ENCODE measurements at places on chromosomes 5 and 9.

DNA sequence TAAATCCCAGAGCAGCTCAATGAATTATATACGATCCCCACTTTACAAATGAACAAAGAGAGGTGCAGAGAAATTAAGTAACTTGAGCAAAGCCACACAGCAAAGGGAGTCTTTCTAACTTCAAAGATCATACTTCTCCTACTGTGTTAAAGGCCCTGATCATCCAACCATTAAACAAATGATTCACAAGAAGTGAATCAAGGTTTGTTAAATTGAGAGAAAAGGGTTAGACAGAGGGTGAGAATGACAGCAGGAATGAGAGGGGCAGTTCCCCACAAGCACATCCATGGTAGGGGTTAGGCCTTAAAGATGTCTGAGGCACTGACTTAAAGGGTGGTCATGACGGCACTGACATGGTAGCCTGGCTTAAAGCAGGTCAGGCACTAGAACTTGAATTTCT is 10.7 kb downstream of the IDNK start:
- DNase-seq, result no peak

- no peak for DNase-seq
Observed at GRCh38 chr9:76799473-76799872, 35.2 kb downstream of the PCA3 start.

DNA sequence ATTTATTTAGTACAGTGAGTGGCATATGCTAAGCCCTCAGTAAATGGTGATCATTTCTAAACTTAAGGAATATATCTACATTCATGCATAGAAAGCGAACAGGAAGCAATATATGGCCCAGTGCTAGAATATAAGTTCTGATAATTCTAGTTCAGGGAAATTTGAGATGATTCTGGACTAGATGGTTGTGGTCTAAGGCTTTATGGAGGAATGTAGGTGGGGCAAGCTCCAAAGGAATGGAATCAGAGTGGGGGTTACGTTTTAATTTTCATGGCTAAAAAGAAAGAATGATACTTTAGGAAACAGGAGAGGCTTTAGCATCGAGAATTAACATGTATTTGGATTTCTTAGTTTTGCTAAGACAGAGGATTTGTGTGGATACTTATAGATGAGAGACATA is 56.1 kb downstream of the MTREX start:
- DNase-seq, result no peak

DNA sequence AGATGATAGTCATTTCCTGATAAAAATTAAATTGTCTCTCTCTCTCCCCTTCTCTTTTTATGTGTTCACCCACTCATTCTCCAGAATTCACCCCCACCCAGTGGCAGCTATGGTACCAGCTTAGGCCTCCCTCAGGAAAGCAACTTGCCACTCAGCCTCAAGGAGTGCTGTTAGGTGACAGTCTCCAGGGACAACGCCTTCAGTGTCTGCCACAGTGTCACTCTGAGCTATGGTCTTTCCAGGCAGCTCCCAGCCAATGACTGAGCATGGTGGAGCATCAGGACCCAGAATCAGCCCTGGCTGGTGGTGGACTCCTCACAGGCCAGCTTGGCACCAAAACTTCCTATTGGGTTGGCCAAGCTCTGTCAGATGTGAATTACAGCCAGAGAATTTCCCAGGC is 140.9 kb upstream of the PIK3R1 start:
- no peak for DNase-seq

- DNase-seq, result no peak
Observed at GRCh38 chr5:179795049-179795862, 1.5 kb downstream of the LTC4S start.

DNA sequence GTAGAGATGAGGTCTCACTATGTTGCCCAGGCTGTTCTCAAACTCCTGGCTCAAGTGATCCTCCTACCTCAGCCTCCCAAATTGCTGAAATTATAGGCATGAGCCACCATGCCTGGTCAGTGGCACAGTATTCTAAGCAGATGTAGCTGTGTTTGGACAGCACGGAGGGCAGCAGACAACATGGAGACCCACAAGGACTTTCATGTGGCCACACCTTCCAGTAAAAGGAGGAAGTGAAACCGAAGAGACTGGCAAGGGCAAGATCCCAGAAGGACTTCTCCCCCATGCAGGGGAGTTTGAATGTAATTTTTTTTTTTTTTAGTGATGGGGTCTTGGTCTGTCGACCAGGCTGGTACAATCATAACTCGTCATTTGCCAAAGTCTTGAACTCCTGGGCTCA is 172.2 kb downstream of the TRPM3 start:
- DNase-seq, result no peak

DNA sequence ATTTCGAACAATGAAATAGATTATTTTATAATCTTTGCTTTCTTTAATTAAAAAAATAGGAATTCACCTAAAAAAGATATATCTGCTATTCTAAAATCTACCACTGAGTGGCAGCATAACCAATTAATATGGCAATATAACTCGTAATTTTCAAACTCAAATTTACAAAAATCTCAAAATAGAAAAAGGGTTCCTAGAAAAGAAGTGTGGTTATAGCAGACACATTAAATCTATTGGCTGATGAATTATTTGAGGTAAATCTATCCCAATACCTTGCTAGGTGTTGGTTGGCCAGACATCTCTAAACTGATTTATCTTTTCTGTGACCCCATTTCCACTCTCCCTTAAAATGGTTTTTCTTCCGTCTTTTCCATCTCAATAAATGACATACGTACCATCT is 30.2 kb upstream of the NRG2 start:
- no peak for DNase-seq

- peak; percentile 71 for DNase-seq
Observed at GRCh38 chr9:2620919-2621721, 467 bp upstream of the VLDLR start.

GRCh38 chr9:113482991-113483675 is 19.6 kb downstream of the RGS3 start:
- DNase-seq, result no peak

- DNase-seq, result no peak
Observed at GRCh38 chr5:66689522-66690220, 93.5 kb downstream of the MAST4 start.

DNA sequence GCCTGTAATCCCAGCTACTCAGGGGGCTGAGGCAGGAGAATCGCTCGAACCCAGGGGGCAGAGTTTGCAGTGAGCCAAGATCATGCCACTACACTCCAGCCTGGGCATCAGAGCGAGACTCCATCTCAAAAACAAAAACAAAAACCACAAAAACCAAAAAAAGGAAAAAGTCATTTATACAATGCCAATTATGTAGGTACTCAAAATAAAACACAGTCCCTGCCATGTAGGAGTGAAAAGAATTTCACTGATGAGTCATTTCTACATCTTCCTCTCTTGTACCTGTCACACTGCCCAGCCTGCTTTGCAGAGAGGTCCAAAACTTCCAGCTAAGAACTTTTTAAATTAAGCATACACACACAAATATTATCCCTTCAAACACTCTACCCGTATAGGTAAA is 215.8 kb downstream of the EPB41L4A start:
- DNase-seq, result no peak

DNA sequence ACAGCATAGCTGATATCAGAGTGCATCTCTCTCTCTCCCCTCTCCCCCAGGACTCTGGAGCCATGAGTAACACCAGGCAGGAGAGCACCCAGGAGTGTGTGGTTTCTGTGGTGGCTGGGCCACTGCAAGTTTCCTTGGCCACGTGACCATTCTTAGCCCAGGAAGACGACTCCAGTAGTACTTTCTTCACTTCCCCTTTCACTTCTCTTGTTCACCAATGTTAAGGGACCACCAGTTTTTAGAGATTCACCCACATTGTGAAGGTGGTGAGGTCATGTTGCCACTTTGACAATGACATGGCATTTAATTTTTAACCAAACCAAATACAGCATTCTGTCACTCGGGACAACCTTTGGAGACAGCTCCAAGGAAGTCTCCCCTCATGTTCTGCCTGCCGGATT is 17.9 kb upstream of the DAPK1 start:
- DNase-seq, result peak; percentile 44

DNA sequence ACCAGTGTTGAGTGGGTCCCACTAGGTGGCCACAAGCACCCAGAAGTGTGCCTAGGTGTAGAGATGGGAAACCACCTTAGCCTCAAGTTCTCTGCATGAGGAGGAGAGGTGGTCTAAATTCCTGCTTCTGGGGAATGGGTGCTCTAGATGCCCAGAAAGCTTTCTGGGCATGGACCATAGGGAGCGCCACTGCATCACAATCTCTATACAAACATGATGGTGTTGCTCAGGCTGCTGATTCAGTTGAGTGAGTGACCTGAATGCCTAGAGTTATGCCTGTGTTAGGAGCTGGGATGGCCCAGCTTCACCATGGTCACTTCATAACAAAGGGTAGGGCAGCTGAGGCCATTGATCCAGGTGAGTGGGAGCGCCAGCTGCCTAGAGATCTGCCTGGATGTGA is 667.9 kb upstream of the ARRDC3 start:
- no peak for DNase-seq

DNA sequence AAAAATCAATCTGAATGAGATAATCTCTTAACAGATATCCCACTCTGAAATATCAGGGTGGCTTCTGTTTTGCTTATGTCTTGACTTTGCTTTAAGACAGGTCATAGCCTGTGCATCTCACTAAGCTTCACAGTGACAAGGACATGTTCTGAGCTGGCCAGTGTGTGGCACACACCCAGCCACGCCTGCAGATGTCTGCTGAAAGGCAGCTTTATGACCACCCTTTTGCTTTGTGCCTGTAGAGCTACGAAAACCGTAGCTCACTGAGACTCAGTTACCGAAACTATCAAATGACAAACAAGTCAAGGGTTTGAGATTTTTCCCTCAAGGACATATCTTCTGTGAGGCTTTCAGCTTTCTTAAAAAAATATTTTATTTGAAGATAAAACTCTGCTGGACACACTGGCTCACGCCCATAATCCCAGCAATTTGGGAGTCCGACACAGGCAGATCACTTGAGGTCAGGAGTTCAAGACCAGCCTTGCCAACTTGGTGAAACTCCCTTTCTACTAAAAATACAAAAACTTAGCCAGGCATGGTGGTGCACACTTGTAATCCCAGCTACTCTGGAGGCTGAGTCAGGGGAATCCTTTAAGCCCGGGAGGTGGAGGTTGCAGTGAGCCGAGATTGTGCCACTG is 233.2 kb downstream of the SPATA31A1 start:
- peak; percentile 42 for DNase-seq

GRCh38 chr9:129263836-129264235 is 85.8 kb upstream of the IER5L start:
- DNase-seq, result no peak

- no peak for DNase-seq
Observed at GRCh38 chr5:140116716-140117115, 2.8 kb downstream of the PURA start.

GRCh38 chr9:128296340-128297220 is 20.5 kb downstream of the SWI5 start:
- DNase-seq, result no peak

DNA sequence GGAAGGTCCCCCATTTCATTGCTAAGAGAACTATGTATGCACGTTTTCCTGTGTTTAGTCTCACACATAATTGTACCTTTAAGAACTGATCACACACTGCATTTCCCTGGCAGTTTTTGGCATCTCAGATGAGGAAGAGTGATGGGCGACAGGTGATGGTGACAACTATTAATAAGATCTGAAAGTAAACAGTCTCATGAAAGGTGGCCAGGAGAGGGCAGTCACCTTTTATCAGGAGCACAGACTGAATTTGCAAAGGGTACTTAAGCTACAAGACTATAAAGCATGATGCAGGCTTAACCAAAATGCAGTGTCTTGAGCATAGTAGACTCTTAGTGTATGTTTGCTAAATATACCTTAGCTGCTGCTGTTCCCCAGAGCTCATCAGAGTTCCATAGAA is 91.5 kb downstream of the GHR start:
- no peak for DNase-seq

GRCh38 chr5:40436535-40437237 is 243.0 kb upstream of the PTGER4 start:
- DNase-seq, result no peak

- no peak for DNase-seq
Observed at GRCh38 chr5:25713259-25713658, 1068.5 kb upstream of the CDH10 start.

DNA sequence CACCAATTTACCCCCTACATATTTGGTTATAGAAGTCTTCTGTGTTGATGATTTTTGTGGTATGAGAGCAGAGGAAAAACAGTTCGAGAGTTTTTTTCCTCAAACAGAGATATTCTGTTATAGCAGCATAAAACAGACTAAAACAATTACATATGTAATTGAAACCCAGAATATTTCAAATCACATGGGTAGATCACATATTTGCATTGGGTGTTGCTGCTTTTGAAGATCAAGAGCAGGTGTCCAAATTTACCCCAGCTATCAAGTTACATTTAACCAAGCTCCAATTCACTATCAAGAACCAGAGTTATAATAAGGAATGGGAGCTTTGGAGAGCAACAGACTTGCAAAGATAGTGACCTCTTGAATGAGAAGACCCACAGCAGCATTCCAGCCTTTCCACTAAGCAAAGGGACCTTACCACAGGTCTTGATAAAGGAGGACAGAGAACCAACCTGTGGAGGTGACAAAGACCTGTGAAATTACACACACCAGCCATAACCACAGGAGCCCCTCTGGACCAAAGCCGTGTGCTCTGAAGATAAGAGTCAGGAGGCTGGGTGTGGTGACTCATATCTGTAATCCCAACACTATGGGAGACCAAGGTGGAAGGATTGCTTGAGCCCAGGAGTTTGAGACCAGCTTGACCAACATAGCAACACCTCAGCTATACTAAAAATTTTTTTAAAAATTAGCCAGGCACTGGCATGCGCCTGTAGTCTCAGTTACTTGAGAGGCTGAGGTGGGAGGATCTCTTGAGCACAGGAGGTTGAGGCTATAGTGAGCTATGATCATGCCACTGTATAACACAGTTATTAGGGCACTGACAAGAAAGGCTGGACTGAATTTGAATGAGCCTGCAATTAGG is 4.0 kb upstream of the CCL28 start:
- DNase-seq, result no peak

DNA sequence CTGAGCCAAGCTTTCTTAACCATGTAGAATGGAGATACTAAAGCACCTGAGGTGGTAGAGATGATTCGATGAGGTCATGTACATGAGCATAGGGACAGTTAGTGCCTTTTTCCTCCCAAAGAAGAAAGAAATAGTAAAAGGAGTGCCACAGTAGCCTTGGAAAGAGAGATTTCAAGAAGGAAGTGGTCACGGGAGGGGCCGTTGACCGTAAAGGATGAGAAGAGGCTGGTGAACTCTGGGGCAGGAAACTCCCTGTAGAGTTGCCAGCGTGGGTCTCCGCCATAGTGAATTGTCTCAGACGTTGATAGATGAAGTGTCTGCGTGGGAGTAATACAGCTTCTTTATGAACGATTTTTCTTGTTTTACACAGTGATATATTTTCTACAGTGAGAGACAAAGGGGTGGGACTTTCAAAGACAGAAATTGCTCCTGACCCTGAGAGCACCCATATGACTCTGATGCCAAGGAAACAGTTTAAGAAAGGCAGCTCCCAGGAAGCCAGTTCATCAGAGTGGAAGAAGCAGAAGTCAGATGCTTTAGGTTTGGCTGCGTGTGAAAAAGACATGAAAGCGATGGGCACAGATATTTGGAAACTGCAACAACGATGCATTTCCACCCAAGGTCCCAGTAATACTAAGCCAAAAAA is 41.3 kb downstream of the UGCG start:
- no peak for DNase-seq

GRCh38 chr5:111163000-111163399 is 61.2 kb upstream of the CAMK4 start:
- no peak for DNase-seq

- DNase-seq, result no peak
Observed at GRCh38 chr5:113276493-113276892, 158.3 kb downstream of the TSSK1B start.
